Ascending aorta (tissue), 2 donors: ENCODE measurements at places on chromosomes 13 and 19.

DNA sequence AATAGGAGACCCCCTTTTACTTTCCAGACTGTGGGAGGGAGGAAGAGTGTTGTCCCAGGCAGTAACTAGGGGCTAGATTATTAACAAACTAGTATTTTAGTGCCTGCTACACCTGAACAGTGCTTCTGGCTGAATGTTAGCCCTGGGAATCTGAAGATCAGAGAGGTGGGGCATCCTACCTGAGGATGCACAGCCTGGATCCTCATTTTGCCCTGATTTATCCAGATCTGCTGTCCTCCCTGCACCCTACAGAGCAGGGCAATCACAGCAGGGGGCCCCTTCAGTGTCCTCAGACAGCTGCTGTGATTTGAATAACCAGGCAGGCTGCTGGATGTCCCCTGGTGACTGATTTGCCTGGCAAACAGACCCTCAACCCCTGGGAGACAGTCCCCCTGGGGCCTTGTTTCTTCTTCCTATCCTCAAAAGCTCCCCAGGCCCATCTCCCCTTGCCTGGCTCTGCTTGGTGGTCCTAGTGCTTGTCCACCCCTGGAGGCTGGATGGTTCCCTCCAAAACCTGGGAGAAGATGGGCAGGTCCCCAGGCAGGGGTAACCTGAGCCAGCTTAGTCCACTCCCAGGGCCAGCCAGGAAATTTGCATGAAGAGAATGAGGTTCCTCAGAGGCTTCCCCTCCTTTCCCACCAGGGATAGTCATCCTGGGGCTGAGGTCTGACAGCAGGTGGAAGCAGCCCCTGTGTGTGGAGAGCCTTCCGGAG lies at the start of gene OVOL3:
TSS of gene OVOL3 (plus strand) at position 657 of the 713 bp plus-strand sequence. CDS start 60 bp downstream, outside the sequence.
- H3K4me1 ChIP-seq, result no peaks in the 10 kb centered on the region
- no peak within 1 kb of the TSS for H3K27ac ChIP-seq
- no peaks in the 10 kb centered on the region for H3K27me3 ChIP-seq

DNA sequence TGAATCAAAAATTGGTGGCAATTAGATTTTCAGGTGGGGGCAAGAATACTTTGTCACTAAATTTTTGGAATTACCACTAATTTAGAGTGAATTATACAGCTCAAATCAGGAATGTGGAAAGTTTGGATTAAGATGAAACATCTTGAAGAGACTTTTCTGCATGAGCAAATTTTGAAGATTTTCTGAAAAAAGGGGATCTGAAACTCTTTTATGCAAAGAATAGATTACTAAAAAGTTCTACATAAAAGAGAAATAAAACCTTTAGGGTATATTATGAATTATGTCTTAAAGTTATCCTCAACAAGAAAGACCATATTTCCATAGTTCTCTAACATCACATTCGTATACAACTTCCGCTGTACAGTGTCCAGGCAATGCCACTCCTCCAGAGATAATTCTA lies 36.7 kb downstream of the ZNF93 start:
- H3K27me3 ChIP-seq, result no peaks in the 10 kb centered on the region
- H3K36me3 ChIP-seq, result peaks cover 9% of the 10 kb centered on the region
- DNase-seq, result no peak
- no peak overlapping the region for H3K4me3 ChIP-seq
- no peak overlapping the region for H3K27ac ChIP-seq
- H3K4me1 ChIP-seq, result no peaks in the 10 kb centered on the region

GRCh38 chr19:54023191-54023590 lies 31.8 kb downstream of the CACNG6 start:
- no peak overlapping the region for H3K27ac ChIP-seq
- H3K4me3 ChIP-seq, result no peak overlapping the region
- H3K4me1 ChIP-seq, result no peaks in the 10 kb centered on the region
- H3K27me3 ChIP-seq, result no peaks in the 10 kb centered on the region

DNA sequence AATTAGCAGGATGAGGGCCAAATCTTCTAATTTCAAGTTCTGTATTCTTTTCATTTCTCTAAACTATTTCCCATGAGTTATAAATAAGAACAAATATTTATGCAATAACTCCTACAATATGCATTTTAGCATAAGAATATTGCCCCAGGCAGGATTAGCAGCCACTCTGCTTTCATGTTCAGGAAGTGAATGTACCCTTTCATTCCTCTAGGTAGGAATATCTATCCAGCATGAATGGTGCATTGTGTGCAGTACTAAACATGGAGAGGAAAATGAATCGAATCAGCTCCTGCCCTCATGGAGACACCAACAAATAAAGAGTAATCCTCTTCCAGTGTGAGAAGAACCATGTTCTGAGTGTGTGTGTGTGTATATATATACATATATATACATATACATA lies 41.0 kb downstream of the LHFPL6 start:
- H3K4me3 ChIP-seq, result no peak overlapping the region
- H3K4me1 ChIP-seq, result peaks cover 3% of the 10 kb centered on the region
- H3K27me3 ChIP-seq, result no peaks in the 10 kb centered on the region
- no peak for DNase-seq
- H3K36me3 ChIP-seq, result no peaks in the 10 kb centered on the region
- H3K27ac ChIP-seq, result no peak overlapping the region

DNA sequence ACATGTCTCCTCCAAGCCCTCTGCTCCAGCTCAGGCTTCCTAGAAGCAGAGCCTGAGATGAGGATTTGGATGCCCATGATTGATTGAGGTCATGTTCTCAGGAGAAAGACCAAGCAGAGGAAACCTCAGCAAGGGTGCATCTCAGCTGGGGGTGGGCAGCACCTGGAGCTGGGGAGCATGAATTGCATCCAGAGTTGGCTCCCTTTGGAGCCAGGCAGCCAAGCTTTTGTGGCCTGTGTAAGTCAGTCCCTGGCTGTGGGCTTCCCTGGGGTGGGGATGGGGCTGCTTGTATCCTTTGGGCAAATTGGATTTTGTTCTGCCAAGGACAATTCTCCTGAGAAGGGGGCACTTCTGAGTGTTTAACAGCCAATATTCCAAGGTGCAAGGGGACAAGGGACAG lies 91.5 kb upstream of the WASF3 start:
- no peaks in the 10 kb centered on the region for H3K4me1 ChIP-seq
- no peak overlapping the region for H3K4me3 ChIP-seq
- no peak overlapping the region for H3K27ac ChIP-seq
- no peaks in the 10 kb centered on the region for H3K36me3 ChIP-seq
- DNase-seq, result no peak

- H3K4me1 ChIP-seq, result no peaks in the 10 kb centered on the region
- no peak overlapping the region for H3K4me3 ChIP-seq
- no peak overlapping the region for H3K27ac ChIP-seq
- H3K36me3 ChIP-seq, result peaks cover 11% of the 10 kb centered on the region
- H3K27me3 ChIP-seq, result no peaks in the 10 kb centered on the region
These were observed 123.5 kb downstream of the CRYL1 start for GRCh38 chr13:20401931-20402856.

DNA sequence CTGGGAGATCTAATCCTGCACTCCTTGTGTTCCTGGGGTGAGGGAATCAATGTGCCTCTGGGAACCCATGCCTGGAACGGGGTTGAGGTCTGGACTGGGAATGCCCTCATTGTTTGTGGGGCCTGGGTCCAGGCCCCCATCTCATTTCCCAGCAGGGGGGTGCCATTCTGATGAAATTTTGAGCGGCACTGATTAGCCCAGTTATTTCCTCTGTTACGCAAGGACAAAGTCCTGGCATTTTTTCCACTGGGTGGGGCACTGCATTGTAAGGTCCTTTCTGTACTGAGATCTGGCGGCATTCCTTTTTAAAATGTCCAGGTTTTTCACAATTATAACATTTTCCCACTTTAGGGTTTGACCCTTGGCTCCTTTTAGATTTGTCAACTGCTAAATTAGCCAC lies 14.8 kb downstream of the FPR3 start:
- no peak overlapping the region for H3K27ac ChIP-seq
- no peak overlapping the region for H3K4me3 ChIP-seq

DNA sequence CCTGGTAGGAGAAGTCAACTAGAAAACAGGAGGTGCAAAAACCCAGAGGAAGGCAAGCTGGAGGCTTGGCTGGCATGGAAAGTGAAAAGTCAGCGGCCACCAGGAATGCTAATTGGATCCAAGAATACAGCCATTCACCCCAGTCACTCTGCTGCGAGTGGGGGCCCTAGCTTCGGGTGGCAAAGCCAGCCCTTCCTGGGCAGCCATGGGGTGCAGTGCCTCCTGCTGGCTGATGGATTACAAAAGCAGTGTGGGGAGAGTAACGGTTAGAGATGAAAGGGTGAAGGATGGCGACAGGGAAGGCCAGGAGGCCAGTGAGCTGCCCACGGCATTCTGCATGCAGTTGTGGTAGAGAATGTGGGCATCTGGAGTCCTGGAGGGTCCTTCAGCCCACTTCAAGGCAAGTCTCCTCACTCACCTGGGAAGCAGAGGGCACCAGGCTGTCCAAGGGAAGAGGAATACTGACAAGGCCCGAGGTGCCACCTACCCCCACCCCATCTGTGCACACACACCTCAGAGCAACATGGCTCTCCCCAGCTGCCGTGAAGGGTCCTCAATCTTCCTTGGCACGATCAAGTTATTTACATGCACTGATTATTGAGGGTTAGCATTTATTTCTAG lies 20.3 kb upstream of the EPHX3 start:
- peaks cover 58% of the 10 kb centered on the region for H3K4me1 ChIP-seq
- no peaks in the 10 kb centered on the region for H3K27me3 ChIP-seq
- H3K27ac ChIP-seq, result peak overlapping the region; percentile 99
- no peak overlapping the region for H3K4me3 ChIP-seq
- H3K36me3 ChIP-seq, result peaks cover 48% of the 10 kb centered on the region
- peak; percentile 85 for DNase-seq

GRCh38 chr13:19957320-19958154 lies 990 bp upstream of the ZMYM2 start:
- peak overlapping the region; percentile 99 for H3K27ac ChIP-seq
- DNase-seq, result peak; percentile 38
- H3K27me3 ChIP-seq, result no peaks in the 10 kb centered on the region
- H3K4me3 ChIP-seq, result peak overlapping the region; percentile 88

DNA sequence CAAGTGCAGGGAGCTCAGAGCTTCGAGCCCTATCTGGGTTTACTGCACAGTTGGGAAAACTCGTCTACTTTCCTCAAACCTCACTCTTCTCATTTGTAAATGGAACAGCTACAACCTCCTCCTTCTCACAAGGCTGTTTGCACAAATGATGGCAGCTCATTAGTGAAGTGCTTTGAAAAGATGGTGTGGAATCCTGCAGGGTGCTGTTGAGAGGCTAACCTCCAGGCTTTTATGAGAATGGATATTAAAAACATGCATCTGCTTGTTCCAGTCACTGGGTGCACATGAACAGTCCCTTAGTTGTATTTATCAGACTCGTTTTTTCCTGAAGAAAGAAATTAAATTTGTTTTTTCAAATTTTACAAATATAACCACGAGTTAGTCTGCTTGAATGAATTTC lies 36.6 kb downstream of the PCDH8 start:
- H3K36me3 ChIP-seq, result no peaks in the 10 kb centered on the region
- no peak for DNase-seq
- H3K27ac ChIP-seq, result no peak overlapping the region

- peaks cover 18% of the 10 kb centered on the region for H3K4me1 ChIP-seq
- DNase-seq, result no peak
- H3K27me3 ChIP-seq, result no peaks in the 10 kb centered on the region
These were observed 64.7 kb downstream of the COL4A2 start for GRCh38 chr13:110371550-110372465.

- H3K4me1 ChIP-seq, result no peaks in the 10 kb centered on the region
- no peak overlapping the region for H3K4me3 ChIP-seq
These were observed 213.0 kb downstream of the FOXO1 start for GRCh38 chr13:40453351-40454021.

GRCh38 chr13:40082639-40083038 lies 427.2 kb downstream of the COG6 start:
- H3K4me3 ChIP-seq, result no peak overlapping the region
- H3K27ac ChIP-seq, result no peak overlapping the region
- no peak for DNase-seq
- no peaks in the 10 kb centered on the region for H3K27me3 ChIP-seq

DNA sequence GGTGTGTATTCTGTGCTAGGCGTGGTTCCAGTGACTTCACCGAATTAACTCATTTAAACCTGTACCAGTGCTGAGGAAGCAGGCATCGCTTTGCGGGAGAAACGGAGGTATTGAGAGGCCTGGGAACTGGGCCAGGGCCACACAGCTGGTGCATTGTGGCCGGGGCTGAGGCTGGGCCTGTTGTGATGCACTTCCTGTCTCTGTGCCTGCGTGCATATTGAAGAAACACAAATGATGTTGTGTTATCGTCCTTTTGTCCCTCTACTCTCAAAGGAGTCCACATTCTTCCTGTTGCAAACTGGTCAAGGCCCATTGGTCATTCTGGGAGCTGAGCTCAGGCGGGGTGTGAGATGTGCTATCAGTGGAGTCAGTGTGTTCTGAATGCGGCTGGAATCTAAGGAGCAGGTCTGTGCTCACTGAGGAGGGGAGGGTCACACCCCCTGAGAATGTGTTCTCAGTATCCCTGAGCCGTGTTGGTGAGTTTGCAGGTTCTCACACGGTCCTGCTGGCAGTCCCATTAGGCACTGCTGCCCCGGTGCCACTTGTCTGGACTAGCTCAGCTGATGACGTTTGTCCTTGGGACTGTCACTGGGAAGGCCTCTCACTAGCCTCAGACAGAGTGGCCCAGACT lies 62.1 kb downstream of the ARHGEF7 start:
- peak overlapping the region; percentile 96 for H3K27ac ChIP-seq
- DNase-seq, result peak; percentile 78
- H3K4me3 ChIP-seq, result peak overlapping the region; percentile 23
- peaks cover 67% of the 10 kb centered on the region for H3K4me1 ChIP-seq
- H3K36me3 ChIP-seq, result peaks cover 5% of the 10 kb centered on the region
- no peaks in the 10 kb centered on the region for H3K27me3 ChIP-seq

DNA sequence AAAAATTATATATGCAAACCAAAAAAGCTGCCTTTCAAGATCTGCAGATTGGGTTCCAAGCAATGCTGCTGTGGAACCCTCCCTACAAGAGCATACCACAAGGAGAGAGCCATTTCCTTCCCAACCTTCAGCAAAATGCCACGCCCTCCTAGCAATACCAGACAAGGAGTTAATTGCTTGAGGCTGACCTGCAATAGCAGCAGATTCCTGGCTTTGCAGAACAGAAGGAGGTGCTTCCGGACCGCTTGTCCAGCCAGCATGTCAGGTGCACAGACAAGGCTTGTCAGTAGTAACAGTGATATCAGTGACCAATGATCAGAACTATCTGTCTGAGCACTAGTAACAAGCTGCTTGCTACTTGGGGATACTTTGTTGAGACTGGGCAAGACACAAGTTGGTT lies 301.6 kb downstream of the FGF14 start:
- H3K36me3 ChIP-seq, result no peaks in the 10 kb centered on the region
- H3K27ac ChIP-seq, result no peak overlapping the region
- no peaks in the 10 kb centered on the region for H3K4me1 ChIP-seq
- DNase-seq, result no peak
- no peaks in the 10 kb centered on the region for H3K27me3 ChIP-seq
- H3K4me3 ChIP-seq, result no peak overlapping the region
